ENCODE measurements at places on chromosomes 12 and 14.

DNA sequence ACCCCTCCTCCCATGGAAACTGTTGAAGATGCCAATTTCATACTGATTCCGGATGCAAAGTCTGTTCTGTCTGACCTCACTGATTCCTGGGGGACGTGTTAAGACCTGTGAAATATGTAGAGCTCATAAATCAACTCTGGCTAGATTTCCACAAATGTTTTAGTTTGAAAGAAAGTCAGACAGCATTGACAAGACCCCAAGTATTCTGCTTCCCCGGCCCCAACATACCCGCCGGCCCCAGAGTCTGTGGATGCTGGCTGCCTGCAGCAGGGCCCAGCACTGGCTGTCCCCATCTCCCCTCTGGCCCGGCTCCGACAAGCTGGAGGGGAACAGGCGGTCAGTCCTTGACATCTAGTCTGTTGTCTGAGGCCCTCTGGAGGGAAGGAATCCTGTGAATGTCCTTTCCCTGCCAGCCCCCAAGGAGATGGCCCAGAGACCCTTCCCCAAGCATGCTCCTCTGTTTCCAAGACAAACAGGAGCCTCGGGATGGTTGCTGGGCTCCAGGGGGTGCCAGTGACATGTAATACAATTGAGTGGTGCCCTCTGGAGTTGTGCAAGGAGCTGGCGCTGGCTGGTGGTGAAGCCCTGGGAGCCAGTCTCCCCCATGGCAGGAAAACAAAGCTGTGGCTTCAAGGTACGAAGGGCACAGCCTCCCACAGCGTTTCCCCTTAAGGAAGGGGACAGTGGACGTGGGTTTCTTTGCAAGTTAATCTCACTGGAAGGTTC, 22.3 kb downstream of the FBLN5 start:
- DNase-seq, result no peak

GRCh38 chr14:77885367-77885766, 85.5 kb downstream of the ADCK1 start:
- no peak for DNase-seq

GRCh38 chr12:119659289-119659897, 8.5 kb upstream of the PRKAB1 start:
- no peak for DNase-seq

GRCh38 chr14:92460916-92461579, 52.5 kb upstream of the RIN3 start:
- DNase-seq, result no peak

DNA sequence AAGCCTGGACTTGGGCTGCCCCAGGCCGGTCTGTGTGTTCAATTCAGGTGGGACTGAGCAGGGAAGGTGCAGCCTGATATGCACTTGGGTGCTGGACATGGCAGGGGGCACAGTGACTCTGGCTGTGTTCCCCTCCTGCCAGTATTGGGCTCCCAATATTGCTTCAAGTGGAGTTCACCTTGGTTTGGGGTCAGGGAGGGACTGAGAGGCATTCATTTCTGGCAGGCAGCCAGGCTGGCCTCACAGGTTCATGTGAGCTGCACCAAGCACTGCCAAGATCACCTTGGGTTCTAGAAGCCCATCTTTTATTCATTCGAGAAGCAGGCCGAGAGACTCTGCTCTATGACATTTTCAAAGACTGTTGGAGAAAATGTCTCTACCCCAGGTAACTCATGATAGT, 245.0 kb downstream of the CHST11 start:
- DNase-seq, result no peak
